Smooth muscle cell of the umbilical artery (primary cell): ENCODE measurements at places on chromosomes 3 and 15. TPM values are rescaled to one million over a fixed set of nuclear protein-coding genes. Genes with fewer than 3 reads are reported as not detected.

The OR4M2 gene
- not detected in 2 replicates for total RNA-seq

The TP63 gene
- not detected in 2 replicates for total RNA-seq

The RGMA gene
- 0.32 TPM in 1 of 2 replicates, not detected in the other for total RNA-seq

The GPR176 gene
- 64.1 and 142 TPM in 2 replicates for total RNA-seq
